ENCODE measurements at places on chromosomes 2 and 18.

GRCh38 chr2:133167990-133168389, 400.3 kb downstream of the NCKAP5 start:
- no peak for DNase-seq

GRCh38 chr2:143193121-143193520, 63.9 kb downstream of the ARHGAP15 start:
- no peak for DNase-seq

GRCh38 chr2:85994897-85995647, 106.3 kb upstream of the ST3GAL5 start:
- DNase-seq, result no peak

GRCh38 chr2:241116606-241117560, 14.8 kb upstream of the MTERF4 start:
- DNase-seq, result no peak

DNA sequence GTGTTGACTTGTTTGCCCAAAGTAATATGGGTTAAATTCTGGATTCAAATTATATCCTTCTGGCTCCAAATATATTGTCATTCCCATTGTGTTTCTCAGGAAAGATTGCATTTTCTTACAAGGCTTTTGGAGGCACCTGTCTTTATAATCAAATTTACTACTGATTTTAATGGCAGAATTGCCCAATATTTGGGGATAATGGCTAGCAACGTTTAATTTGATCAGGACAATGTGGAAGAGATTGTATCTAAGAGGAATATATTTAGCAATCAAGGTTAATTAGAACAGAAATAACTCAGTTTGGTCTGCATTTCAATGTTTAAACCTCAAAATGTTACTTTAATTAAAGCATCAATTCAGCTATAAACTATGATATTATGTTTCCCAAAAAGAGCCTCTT, 41.7 kb upstream of the ZNF804A start:
- no peak for DNase-seq

DNA sequence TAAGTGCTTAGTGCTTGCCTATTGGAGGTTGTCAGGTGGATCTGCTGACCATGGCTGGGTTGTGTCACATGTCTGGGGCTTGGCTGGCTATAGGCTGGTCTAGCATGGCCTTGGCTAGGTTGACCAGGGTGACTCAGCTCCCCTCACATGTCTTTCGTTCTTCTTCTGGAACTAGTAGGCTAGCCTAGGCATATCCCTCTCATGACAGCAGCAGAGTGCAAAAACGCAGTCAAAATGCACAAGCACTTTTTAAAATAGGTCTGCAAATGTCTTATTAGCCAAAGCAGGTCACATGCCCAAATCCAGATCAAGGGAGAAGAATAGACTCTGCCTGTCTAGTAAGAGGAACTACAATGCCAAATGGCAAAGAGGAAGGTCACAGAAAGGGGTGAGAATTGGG, 179.7 kb upstream of the ACVR2A start:
- no peak for DNase-seq

- DNase-seq, result no peak
Measured at GRCh38 chr2:90077948-90078347, 1386.5 kb downstream of the RPIA start.

DNA sequence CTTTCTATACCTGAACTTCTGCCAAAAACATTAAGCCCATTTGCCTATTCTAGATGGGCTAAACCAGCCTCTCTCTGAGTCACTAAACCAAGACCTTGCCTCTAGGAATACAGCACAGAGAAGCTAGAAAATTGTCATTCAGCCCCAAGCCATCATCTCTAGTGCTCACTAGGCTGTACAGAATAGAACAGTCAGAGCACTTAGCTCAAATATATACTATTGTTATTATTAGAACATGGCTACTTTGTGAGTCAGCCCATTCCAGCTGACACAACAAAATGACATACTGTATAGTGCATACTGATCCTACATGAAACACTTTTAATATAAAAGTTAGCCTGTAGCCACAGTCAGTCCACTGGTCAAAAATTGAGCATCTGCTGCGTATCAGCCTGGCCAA, 418.8 kb downstream of the NRXN1 start:
- no peak for DNase-seq

DNA sequence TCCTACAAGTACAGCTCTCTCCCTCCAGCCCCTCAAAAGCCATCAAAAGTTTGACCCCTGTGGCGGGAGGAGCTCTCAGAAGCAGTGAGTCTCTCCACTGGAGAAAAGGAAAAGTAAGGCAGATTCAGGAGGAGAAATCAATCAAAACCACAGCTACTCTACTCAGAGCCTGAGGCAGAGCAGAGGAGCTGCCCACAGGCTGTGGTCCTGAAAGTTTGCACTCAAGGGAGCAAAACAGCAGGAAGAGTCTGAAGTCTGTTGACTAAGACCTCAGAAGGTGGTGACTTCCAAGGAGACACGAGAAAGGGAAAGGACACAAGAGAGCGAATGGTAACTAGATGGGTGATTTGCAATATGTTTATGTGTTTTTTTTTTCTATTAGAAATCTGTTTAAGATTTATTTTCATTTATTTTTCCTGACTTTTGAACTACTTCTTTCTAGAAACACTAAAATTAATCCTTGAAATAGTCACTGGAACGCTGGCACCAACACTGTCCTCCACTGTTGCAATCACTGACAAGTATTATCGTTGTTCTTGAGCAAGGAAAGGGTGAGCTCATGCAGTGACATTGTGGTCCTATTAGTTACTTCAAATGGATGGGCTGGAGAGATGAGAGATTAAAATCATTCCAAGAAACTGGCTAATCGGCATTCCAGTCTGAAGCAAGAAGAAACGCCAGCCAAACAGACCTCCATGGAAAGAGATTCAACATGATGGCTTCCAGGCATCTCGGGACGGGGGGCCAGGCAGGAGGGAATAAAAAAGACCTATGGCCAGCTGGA, 35.8 kb downstream of the PID1 start:
- DNase-seq, result no peak

- no peak for DNase-seq
Measured at GRCh38 chr18:58831606-58832005, 33.1 kb upstream of the ZNF532 start.

DNA sequence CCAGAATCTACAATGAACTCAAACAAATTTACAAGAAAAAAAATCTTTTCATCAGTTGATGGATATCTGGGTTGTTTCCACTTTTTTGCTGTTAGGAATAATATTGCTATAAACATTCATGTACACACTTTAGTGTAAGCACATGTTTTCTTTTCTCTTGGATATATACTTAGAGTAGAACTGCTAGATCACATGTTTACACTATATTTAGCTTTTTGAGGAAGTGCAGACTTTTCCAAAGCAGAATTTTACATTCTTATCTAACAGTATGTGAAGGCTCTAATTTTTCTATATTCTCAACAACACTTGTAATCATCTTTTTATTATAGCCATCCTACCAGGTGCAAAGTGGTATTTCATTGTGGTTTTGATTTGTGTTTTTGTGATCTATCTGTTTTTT, 103.6 kb upstream of the RMP24 start:
- no peak for DNase-seq

- no peak for DNase-seq
Measured at GRCh38 chr18:32174719-32175118, 15.1 kb upstream of the MEP1B start.

DNA sequence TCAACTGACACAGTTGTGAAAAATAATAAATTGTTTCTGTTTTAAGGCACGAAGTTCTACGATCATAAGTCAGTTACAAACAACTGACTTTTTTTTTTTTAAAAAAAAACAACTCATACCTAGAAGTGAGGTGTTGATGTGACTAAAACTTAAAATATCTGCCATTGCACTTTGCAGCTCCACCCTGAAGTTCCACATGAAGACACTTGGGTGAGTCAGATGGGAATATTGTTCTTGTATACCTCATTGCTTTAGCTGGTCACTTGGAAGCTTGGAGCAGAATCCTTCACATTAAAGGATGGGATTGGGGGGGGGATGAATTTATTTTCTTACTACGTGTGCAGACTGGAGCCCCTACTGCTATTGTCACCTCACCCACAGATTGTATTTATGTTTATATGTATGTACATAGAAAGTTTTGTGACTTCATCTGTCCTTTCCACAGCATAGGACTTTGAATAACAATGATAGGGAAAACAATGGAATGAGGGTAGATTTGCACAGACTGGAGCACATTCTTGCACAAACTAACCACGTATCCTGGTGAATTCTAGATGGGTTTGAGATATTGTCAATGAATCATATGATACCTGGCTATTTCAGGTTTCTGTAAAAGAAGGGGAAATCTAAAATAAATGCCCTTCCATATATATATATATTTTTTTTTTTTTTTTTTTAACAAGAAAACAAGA, 57.9 kb upstream of the ARHGAP15 start:
- no peak for DNase-seq

- DNase-seq, result no peak
Measured at GRCh38 chr2:214651451-214651850, 158.0 kb downstream of the BARD1 start.

DNA sequence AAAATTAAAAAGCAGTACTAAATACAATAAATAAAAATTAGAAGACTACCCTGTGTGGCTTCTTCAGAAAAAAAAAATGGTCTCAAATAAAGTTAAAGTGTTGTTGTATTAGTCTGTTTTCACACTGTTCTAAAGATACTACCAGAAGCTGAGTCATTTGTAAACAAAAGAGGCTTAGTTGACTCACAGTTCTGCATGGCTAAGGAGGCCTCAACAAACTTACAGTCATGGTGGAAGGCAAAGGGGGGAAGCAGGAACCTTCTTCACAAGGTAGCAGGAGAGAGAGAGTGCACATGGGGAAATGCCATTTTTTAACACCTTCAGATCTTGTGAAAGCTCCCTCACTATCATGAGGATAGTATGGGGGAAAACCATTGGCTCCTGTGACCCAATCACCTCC, 612.8 kb downstream of the RNF144A start:
- DNase-seq, result no peak

DNA sequence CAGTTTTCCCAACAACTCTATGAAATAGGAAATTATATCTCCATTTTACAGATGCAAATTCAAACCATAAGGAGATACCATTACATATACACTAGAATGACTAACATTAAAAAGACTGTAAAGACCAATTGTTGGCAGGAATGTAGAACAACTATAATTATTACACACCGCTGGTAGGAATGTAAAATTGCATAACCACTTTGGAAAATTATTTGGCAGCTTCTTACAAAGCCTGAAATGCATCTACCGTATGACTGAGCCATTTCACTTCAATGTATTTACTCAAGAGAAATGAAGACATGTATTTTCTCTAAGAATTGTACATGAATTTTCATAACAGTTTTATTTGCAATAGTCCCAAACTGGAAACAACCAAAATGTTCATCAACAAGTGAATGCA, 189.1 kb upstream of the BCL2L11 start:
- no peak for DNase-seq

DNA sequence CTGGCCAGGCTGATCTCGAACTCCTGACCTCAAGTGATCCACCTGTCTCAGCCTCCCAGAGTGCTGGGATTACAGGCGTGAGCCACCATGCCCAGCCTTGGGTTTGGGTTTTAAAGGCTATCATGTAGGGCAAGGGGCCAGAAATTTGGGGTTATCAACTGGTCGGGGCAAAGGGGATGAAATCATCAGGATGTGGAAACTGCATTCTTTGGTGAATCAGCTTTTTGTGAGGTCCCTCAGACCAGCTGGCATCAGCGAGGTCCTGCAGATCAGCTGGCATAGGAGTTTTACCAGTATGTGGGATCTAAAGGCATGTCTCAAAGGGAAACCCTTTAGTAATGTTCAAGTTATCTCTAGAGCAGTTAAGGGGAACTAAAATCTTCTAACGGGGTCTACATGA, 6.4 kb upstream of the GEMIN6 start:
- no peak for DNase-seq

DNA sequence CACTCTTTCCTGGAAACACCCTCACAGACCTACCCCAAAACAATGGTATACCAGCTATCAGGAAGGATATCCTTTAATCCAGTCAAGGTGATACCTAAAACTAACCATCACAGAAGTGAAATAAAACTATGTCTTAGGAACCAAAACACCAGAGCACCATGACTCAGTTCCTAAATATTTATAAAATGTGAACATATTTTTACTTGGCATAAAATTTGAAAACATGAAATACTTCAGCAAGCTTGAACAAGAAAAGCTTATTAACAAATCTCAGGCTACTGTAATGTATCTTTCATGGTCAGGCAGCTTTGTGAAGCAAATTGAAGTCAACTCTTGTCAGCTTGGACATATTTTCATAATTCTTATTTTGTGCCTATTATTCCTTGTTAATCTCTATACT, 440.8 kb upstream of the CDH20 start:
- DNase-seq, result no peak

GRCh38 chr2:165402162-165402561, 67.3 kb upstream of the CSRNP3 start:
- no peak for DNase-seq

- no peak for DNase-seq
Measured at GRCh38 chr2:240780023-240780700, 39.9 kb downstream of the KIF1A start.

DNA sequence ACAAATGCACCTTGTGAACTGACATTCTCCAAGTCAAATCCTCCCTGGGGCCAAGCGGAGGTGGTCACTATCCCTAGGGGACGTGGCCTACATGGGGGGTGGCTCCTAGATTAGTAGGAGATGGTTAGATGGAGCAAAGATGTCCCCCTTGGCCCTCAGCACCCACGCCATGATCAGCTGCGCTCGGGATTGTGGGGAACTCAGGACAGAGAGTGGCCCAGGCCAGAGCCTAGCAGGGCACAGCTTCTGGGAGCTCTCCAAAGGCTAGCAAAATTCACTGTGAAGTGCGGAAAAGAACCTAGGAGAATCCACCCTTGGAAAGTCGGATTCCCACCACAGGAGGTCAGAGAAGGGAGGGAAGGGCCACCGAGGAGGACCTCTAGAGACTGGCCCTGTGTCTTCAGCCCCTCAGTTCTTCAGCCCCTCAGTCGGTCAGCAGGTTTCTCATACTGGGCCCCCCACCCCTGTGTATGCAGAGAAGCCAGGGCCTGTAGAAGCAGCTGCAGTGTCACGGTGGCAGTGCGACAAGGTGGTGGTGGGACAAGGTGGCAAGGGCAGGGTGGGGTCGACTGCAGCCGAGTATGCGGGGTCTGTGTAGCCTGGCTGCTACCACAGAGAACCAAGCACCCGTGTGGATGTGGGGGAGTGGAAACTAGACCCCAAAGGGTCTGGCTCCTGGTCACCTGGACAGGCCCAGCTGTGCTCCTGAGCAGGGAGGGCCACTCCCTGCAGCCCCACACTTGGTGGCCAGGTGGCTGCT, 18.4 kb downstream of the GPR55 start:
- DNase-seq, result no peak

DNA sequence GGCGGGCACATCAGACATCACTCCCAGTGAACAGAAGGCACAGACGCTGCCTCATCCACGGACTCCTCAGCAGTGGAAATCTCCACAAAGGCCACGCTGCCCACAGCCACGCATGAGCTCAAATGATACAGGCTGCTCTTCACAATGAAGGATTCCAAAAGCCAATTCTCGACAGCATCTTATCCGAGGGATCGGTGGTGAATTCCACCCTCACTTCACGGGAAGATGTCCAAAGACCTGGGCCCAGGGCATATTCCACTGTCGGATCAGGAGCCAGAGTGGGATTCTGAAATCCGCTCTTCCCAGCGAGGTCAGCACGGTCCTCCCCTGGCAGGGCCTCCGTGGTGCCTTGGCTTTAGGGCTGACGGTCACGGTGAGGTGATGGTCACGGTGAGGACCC, 55.8 kb downstream of the EIPR1 start:
- no peak for DNase-seq
